ENCODE measurements at places on chromosomes 2 and 18. TPM values are rescaled to one million over a fixed set of nuclear protein-coding genes. Genes with fewer than 3 reads are reported as not detected.
A peak's percentile ranks its signal among the peaks of the same experiment; 100 is the strongest.

DNA sequence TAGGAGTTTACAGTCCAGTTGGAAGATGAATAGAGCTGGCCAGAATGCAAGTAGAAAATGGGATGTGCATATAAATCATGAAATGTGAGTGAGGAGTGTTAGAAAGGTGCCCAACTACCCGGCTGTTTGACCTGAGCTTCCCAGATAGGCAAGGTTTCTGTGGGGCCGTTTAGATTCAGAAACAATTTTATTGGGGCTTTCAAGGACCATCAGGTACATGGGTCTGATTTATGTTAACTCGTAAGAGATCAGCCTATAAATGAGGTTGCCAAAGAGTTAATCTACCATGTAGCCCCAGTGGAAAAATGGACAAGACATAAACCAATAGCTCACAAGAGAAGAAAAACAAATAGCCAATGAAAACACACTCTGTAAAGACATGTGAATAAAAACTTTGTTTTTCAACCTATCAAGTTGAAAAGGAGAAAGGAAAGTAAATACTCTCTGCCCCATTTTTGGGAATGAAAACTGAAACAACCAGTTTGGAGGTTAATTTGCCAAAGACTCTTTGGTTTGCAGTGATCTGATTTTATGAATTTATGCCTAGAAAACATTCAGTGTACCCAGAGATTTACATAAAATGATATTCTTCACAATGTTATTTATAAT, 77.4 kb downstream of the TMEM247 start:
- no peak for DNase-seq

Gene FER1L5
- not detected for total RNA-seq

Gene NGEF
- total RNA-seq, result 3.4 TPM

- no peak for DNase-seq
Measured at GRCh38 chr2:67854103-67854743, 208.6 kb downstream of the C1D start.

Gene FLACC1
- 0.45 TPM for total RNA-seq

DNA sequence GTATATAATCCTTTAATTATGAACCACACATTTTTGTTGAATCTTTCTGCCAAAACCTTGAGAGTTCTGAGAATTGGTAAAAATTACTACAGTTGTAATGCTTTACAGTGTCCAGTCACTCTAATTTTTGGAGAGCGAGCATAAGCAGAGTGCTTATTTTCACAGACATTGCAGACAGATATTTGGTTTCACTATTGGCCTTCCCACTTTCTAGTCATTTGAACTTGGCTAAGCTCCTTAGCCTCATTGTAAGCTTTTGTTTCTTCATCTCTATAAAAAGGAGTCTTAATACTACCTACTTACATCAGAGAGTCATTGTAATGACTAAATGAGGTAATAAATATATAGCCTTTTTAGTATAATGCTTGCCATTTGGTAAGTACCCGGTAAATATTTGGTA, 80.4 kb downstream of the LCLAT1 start:
- no peak for DNase-seq

Gene SAG
- not detected for total RNA-seq

Gene CRYGC
- total RNA-seq, result not detected

DNA sequence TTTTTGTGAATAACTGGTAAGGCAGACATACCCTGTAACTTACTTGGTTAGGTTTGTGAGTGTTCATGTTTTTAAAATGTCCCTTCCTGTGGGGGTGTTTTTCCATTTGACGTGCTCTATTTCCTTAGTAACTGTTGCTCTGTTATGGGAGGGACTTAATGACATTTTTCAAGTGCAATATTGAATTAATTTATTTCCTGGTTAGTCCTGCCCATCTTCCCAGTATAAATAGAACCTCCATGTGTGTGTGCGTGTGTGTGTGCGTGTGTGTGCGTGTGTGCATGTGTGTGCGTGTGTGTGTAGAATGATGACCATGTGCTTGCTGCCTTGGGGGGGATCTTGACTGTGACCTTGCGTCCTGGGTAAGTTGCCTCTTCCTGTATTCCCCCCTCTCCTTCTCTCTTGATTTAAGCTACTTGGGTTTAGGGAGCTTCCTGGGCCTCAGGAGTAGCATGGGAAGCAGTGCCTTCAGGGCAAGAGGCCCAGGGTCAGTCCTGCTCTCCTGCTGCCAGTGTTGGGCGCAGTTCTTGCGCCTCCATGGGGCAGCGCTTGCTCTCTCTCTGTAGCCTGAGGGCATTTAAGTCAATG, 163.9 kb downstream of the LDLRAD4 start:
- DNase-seq, result no peak

DNA sequence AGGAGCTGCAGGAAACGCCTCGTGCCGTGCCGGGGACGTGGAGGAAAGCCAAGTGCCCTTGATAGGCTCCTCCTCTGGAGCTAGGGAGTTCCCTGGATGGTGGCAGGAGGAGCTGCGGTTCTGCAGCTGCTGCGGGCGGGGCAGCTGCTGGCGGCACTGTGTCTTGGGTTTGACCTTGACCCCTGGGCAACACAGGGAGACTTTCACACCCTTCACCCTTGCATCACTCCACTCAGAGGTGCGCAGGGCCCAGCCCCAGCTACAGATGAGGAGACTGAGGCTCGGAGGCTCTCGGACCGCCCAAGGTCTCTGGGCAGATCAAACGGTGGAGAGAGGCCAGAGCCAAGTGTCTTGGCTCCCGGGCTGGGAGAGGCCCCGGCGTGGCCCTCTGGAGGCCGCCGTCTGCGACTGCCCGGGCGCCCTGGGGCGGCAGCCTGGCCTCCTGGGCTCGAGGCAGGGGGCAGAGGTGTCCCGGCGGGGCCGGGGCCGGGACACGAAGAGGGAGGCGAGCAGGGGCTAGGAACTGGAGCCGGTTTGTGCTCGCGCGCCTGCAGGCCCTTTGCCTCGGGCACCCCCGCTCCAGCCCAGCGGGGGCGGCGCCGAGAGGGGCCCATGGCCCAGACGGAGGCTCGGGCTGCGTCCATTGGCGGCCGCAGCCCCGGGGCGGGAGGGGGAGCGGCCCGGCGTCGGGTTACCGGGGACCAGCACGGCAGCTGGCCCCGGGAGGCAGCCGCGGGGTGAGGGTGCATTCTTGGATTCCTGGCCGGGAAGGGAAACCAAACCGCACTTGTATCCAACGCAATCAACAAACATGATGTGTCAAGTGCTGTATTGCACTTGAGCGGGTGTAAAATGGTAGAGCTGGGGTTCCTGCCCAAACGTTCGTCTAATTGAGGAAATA, 129.6 kb upstream of the SLC1A4 start:
- DNase-seq, result peak; percentile 87

- no peak for DNase-seq
Measured at GRCh38 chr2:216517447-216518225, 19.0 kb downstream of the RPL37A start.

Gene SLC9A4
- total RNA-seq, result not detected

Gene CHRND
- 0.05 TPM for total RNA-seq

Gene GPR39
- 0.49 TPM for total RNA-seq

Gene CYTIP
- total RNA-seq, result 1.3 TPM

DNA sequence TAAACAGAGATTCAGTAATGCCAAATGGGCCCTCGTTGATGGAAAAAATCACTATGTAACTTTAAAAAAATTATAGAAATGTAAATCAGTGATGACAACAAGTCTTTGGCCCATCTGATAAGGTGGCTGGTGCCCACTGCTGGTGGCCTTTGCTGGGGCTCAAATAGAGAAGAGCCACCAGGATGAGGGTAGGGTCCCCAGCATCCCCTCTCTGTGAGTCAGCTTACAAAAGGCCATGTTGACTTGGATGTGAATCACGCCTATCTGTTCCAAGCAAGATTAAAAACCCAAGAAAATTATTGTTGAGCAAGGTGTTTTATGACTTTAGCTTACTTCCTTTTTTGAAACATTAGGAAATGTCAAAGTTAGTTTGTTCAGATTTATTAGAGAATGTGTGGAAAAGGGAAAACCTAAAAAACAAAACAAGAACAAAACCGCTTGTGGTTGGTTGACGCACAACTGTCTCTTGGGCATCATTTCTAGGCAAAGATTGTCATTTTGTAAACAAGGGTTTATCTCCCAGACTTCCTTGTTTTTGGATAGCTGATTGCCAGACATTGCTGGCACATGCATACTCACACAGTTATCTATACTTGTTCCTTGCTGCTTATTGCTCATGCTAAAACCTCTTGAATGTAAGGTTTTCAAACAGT, 53.7 kb upstream of the ZNF396 start:
- DNase-seq, result no peak

Gene C2orf80
- not detected for total RNA-seq

Gene SPATA3
- not detected for total RNA-seq

Gene ITGA6
- 184 TPM for total RNA-seq

GRCh38 chr2:227325839-227326195, 766 bp downstream of the MFF start:
- DNase-seq, result no peak

GRCh38 chr2:58064086-58064485, 17.5 kb downstream of the VRK2 start:
- no peak for DNase-seq

DNA sequence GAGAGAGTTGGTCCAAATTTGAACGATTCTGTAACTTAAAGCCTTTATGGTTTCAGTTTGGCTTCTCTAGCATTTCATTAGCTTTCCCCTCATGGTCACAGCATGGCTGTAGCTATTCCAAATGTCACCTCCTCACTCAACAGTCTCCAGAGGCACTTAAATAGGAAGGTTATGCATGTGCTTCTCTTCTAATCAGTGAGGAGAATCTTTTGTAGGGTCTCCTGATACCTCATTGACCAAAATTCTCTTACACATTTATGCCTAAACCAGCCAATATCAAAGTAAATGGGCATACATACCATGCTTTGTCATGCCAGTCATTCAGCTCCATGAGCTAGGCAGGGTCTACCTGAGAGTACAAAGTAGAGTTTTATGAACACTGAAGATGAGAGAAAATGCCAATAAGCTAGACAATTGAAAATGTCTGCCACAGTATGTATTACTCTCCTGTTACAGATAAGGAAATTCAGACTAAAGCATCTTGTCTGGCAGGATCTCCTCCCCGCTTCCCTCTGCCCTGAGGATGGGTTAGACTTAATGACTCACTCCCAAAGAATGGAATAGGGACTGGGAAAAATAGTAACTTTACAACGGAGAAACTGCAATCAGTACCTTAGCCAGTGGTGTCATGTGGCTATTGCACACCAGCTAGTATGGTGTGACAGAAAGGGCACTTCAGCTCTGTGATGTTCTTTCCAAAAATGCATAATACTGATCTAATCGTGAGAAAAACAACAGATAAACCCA, 15.4 kb downstream of the DSG2 start:
- no peak for DNase-seq

Gene KCNF1
- total RNA-seq, result 1.6 TPM

Gene FNDC4
- total RNA-seq, result not detected

DNA sequence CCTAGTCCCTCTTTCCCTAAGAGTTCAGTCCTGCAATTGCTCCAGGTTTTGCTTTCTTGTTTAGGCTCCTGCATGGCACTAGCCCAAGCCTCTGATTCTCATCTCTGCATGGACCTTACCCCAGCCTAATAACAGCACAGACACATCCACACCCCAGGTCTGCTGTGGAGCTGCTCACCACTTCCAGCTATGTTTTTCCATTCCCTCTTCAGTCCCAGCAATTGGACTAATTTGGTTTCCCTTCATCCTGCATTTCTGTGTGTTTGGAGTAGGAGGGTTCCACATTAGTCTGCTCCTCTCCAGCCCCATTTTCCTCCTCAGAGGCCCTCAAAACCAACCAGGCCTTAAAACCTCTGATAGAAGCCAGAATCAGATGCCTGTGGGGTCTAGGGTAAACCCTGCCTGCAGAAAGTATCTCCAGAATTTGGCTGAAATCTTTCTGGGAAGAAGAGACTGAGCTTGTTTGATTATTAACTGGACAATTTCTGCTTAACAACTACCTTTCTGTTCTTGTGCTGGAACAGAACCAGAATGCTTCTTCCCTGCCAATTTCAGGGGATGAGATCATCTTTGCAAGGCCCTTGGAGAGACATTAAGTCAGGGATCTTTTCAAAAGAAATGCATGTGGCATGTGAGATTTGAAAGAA, 95.9 kb downstream of the GFPT1 start:
- no peak for DNase-seq

Gene PTH2R
- total RNA-seq, result not detected

Gene SLC5A7
- total RNA-seq, result not detected

GRCh38 chr2:189772212-189772611, 9.6 kb upstream of the OSGEPL1 start:
- no peak for DNase-seq

GRCh38 chr2:134244086-134244485, 9.8 kb upstream of the MGAT5 start:
- no peak for DNase-seq

GRCh38 chr2:82411071-82411470, 2048.0 kb downstream of the SUCLG1 start:
- peak; percentile 4 for DNase-seq

Gene KANSL1L
- total RNA-seq, result 6.5 TPM

DNA sequence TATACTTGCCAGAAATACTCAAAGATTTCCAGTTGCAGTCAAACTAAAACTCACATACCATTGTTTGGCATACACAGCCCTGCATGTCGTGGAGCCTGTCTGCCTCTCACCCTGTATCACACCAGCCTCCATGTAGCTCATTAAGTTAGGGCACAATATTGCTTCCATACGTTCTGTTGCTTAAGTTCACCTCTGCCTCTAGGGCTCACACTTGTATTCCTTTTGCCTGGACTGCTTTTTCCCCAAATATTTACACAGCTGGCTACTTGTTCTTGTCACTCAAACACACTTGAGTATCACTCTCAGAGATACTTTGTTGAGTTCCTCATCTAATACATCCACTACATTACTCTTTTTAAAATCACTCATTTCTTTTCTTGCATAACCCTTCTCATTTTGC, 83.1 kb downstream of the PTH2R start:
- no peak for DNase-seq

DNA sequence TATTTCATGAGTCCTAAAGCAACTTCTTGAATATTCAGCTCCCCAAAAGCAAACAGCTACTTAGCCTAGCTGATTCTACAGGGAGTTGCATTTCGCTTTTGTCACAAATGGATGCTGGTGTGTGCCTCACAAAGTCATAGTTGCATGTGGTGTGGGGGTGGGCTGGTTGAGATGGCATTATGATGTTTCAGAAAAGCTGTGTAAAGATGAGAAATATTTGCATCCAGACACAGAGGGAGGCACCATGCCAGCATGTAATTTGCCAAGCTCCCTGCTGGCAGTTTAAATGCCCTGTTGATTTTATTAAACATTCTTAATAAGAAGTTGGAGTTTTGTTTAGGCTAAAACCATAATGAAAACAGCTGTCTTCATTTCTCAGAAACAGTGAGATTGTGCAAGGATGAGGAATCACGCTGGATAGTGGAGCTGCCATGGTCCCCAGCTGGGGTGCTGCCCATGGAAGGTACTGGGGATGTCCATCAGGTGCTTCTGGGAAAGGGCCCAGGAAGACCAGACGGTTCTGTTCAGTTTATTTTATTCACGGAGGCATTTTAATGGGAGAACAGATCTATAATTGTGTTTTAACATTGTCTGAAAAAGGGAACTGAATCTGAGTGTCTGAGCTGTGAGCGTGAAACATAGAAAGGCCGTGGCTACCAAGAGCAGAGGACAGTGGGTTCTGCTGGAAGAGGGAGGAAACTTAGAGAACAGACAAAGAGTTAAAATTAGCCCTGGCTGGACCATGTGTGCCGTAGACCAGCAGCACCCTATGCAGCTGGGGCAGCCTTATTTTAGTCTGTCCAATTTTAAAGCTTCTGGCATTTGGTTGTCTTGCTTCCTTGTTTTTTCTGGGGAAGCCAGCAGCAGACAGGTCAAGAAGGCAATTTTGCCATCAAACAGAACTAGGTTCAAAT, 177.1 kb downstream of the FAM210A start:
- DNase-seq, result no peak

Gene SULT1C4
- not detected for total RNA-seq

Data from NCI-H460 (cell line).